ENCODE measurements at places on chromosomes 6 and 20. TPM values are rescaled to one million over a fixed set of nuclear protein-coding genes. Genes with fewer than 3 reads are reported as not detected.

GRCh38 chr6:81564470-81565068 lies 187.9 kb downstream of the TENT5A start:
- no peaks in the 10 kb centered on the region for H3K36me3 ChIP-seq
- H3K4me3 ChIP-seq, result no peak overlapping the region
- no peaks in the 10 kb centered on the region for H3K27me3 ChIP-seq

DNA sequence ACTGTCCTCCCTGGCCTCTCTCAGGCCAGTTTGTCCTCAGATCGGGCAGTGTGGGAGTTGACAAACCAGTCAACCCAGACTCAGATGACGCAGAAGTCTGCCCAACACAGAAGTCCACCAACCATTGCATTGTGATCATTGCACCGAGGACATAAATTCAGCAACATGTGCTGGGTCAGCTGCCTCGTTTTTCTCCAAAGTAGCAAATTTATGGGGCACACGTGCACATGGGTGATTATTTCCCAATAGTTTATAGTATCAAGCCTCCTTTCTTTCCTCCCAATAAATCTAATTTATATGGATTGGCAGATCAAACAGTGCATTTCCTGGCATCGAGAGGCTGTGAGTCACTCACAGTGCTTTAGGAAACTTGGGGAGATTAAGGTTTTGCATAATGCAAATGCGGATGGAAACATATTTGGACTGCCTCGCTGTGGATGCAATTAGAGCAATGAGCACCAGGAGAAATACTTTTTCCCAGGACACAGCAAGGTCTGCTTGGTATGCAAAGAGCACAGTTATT lies 413.7 kb upstream of the SULF2 start:
- no peak for DNase-seq
- no peak overlapping the region for H3K4me3 ChIP-seq
- no peaks in the 10 kb centered on the region for H3K27me3 ChIP-seq
- no peak overlapping the region for H3K27ac ChIP-seq

GRCh38 chr20:32201296-32201976 lies 6.1 kb downstream of the PLAGL2 start:
- no peaks in the 10 kb centered on the region for H3K27me3 ChIP-seq
- DNase-seq, result no peak
- H3K4me1 ChIP-seq, result peaks cover 27% of the 10 kb centered on the region
- H3K4me3 ChIP-seq, result no peak overlapping the region

GRCh38 chr6:140779991-140780596 lies 1352.6 kb upstream of the GJE1 start:
- no peaks in the 10 kb centered on the region for H3K36me3 ChIP-seq
- H3K27me3 ChIP-seq, result no peaks in the 10 kb centered on the region
- DNase-seq, result no peak

DNA sequence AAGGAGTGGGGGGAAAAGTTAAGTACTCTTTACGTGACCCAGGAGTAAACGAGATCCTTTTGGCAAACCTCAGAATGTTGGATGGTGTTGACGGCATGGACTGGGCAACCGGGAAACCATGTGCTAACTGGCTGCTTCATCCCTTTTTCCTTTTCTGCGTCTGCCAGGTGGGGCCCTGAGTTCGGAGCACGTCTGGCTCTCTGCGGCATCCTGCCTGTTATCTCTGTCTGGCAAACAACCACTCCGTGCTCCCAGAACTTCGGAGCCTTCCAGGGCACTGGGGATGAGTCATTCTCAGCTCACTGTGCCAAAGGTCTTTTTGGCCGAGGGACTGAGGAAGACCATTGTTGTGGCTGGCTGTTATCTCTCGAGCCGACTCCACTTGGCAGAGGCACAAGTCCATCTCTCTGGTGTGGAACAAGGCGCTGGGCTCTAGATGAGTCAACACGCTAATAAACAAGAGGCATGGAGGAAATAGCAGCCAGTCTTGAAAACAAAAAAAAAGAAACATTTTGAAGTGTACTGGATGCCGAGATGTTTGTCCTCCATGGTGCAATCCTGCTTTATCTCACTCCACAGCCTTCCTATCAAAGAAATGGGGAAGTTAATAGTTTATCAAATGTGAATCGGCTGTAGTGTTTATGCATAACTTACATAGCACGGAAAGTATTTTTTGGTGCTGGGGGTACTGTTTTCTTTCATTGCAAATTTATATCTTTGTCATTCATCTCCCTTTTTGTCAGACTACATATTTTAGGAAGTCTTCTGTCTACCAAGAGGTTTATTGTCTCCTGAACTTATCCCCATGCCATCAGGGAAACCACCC lies 64.6 kb upstream of the TXNDC5 start:
- no peaks in the 10 kb centered on the region for H3K36me3 ChIP-seq
- peak; percentile 94 for DNase-seq
- peaks cover 32% of the 10 kb centered on the region for H3K4me1 ChIP-seq
- H3K4me3 ChIP-seq, result peak overlapping the region; percentile 32
- H3K27ac ChIP-seq, result no peak overlapping the region

GRCh38 chr6:2468601-2468955 lies 223.2 kb upstream of the GMDS start:
- no peak for DNase-seq
- H3K27ac ChIP-seq, result no peak overlapping the region
- peaks cover 8% of the 10 kb centered on the region for H3K4me1 ChIP-seq
- no peaks in the 10 kb centered on the region for H3K36me3 ChIP-seq
- H3K27me3 ChIP-seq, result no peaks in the 10 kb centered on the region
- H3K4me3 ChIP-seq, result no peak overlapping the region

GRCh38 chr20:9353916-9354276 lies 160.5 kb upstream of the LAMP5 start:
- H3K27me3 ChIP-seq, result no peaks in the 10 kb centered on the region
- H3K4me1 ChIP-seq, result no peaks in the 10 kb centered on the region
- DNase-seq, result no peak

DNA sequence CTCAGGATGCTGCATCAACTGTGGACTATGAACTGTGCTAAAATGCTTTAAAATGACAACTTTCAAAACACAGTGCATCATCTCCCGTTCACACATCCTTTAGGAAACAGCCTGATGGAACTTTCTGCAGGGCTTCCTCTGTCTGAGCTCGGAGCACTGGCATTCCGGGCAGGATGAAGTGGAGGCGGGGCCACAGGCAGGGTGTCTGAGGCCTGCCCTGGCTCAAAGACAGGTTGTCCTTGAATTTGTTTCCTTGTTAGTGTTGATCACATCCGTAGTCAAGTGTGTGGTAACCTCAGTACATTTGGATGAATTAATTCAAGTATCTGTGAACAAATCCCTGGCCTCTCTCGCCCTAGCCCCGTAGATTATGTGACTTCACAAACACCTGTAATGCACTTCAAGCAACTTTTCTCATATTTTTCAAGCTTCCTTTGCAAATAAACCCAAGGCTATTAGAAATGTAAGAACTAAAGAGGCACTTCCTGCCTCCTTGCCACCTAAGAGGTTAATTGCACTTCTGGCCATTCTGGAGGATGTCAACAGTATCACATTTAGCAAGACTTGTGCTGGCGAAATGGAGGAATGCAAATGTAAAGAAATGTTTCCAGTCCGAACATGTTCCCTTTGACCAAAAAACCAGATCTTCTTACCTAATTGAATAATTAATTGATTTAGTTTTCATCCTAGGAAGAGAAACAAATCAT lies 3.1 kb downstream of the CD93 start:
- H3K36me3 ChIP-seq, result no peaks in the 10 kb centered on the region
- no peak for DNase-seq
- no peak overlapping the region for H3K27ac ChIP-seq

GRCh38 chr6:143528164-143528811 lies 16.8 kb upstream of the FUCA2 start:
- no peaks in the 10 kb centered on the region for H3K4me1 ChIP-seq
- H3K27ac ChIP-seq, result no peak overlapping the region
- no peaks in the 10 kb centered on the region for H3K27me3 ChIP-seq
- no peak overlapping the region for H3K4me3 ChIP-seq
- H3K36me3 ChIP-seq, result no peaks in the 10 kb centered on the region
- no peak for DNase-seq

DNA sequence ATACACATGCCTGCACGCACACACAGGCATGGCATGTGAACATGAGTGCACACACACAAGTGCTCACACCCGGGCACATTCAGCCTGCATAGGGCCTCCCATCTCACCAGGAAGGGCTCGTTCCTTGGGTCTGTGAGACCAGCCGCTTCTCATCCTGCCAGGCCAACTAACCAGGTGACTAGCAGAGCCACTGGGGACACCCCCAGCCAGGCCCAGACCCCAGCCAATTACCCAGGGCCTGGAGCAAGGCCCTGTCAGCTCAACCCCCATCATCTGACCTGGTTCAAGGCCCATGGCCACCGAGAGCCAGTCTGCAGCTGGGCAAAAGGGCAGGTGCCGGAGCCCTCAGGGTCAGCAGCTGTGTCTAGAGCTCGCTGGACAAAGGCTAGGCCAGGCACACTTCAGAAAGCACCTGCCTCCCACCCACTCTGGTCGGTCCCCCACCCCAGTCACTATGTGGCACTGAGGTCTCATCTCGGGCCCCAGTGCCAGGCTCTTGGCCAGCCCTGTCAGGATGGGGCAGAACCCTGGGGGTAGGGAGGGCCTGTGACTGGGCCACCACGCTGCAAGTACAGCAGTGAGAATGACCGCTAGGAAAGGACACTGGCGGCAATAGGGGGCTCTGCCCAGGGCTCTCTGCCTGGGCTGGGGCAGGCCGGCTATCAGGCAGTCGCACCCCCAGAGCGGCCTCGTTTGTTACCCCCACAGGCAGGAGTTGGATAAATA lies 26.8 kb upstream of the MRGBP start:
- H3K4me3 ChIP-seq, result no peak overlapping the region
- no peak overlapping the region for H3K27ac ChIP-seq
- no peak for DNase-seq
- H3K27me3 ChIP-seq, result 0 out of 2 replicates have a peak, but pooled peaks cover 5% of the 10 kb centered on the region
- H3K36me3 ChIP-seq, result no peaks in the 10 kb centered on the region

- H3K27me3 ChIP-seq, result no peaks in the 10 kb centered on the region
- no peaks in the 10 kb centered on the region for H3K4me1 ChIP-seq
- H3K36me3 ChIP-seq, result peaks cover 46% of the 10 kb centered on the region
- no peak for DNase-seq
Observed at GRCh38 chr20:47740862-47741184, 44.5 kb downstream of the SULF2 start.

GRCh38 chr6:159640322-159640721 lies 52.7 kb downstream of the SOD2 start:
- no peak for DNase-seq
- no peak overlapping the region for H3K27ac ChIP-seq
- H3K27me3 ChIP-seq, result peaks cover 5% of the 10 kb centered on the region
- no peaks in the 10 kb centered on the region for H3K4me1 ChIP-seq
- no peaks in the 10 kb centered on the region for H3K36me3 ChIP-seq
- H3K4me3 ChIP-seq, result no peak overlapping the region

GRCh38 chr6:9621276-9621675 lies 793.6 kb downstream of the TFAP2A start:
- H3K4me1 ChIP-seq, result no peaks in the 10 kb centered on the region
- no peaks in the 10 kb centered on the region for H3K27me3 ChIP-seq
- no peak overlapping the region for H3K27ac ChIP-seq
- no peaks in the 10 kb centered on the region for H3K36me3 ChIP-seq

DNA sequence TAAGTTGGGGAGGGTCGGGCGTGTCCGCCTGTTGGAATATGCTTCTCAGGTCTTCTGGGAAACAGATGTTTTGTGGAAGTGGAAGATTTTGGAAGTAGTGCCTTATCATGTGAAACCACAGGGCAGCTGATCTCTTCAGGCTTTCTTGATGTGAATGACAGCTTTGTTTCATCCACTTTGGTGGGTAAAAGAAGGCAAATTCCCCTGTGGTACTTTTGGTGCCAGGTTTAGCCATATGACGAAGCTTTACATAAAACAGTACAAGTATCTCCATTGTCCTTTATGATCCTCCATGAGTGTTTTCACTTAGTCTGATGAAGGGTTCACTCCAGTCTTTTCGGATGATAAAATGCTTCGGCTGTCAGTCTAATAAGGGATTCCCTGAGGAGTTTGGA lies 4.6 kb downstream of the IRF4 start:
- H3K27ac ChIP-seq, result no peak overlapping the region
- H3K36me3 ChIP-seq, result no peaks in the 10 kb centered on the region
- H3K4me3 ChIP-seq, result no peak overlapping the region
- DNase-seq, result no peak
- H3K27me3 ChIP-seq, result peaks cover 48% of the 10 kb centered on the region

DNA sequence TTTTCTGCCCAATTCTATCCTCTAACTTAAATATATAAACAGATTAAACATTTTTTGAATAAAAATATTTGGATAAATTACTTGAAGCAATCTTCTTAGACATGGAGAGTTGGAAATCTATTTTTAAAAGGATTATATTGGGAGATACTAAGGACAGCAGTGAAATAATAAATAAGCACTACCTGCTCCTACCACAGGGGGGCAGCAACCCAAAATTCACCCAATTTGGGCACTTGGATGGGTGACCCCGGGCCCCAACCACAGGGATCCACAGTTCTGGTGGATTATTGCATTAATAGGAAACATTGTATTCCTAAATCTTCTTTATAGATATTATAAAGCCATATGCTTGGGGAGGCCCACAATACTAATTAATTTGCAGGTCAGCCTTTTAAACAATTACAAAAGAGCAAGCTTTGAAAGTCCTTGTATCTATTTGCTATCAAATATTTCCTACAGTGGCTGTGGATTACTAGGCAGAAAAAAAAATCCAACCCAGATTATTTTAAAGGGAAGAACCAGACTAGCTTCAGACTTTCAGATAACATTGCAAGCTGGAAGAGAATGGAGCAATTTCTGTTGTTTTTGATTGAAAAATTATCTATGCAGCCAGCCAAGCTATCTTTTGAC lies 66.4 kb upstream of the PDE10A start:
- DNase-seq, result peak; percentile 2
- no peak overlapping the region for H3K27ac ChIP-seq
- peaks cover 63% of the 10 kb centered on the region for H3K27me3 ChIP-seq
- no peaks in the 10 kb centered on the region for H3K4me1 ChIP-seq

- H3K4me1 ChIP-seq, result no peaks in the 10 kb centered on the region
- H3K4me3 ChIP-seq, result no peak overlapping the region
- H3K27me3 ChIP-seq, result no peaks in the 10 kb centered on the region
- DNase-seq, result no peak
- H3K27ac ChIP-seq, result no peak overlapping the region
Observed at GRCh38 chr6:87016772-87017171, 78.1 kb downstream of the CGA start.

GRCh38 chr6:13390658-13391057 lies 62.3 kb upstream of the TBC1D7 start:
- no peak overlapping the region for H3K4me3 ChIP-seq
- no peaks in the 10 kb centered on the region for H3K36me3 ChIP-seq
- H3K4me1 ChIP-seq, result peaks cover 11% of the 10 kb centered on the region
- no peak overlapping the region for H3K27ac ChIP-seq
- no peaks in the 10 kb centered on the region for H3K27me3 ChIP-seq

Gene CRISP2
- total RNA-seq, result not detected

Gene ERVFRD-1
- not detected for total RNA-seq

Gene RIPPLY2
- not detected for total RNA-seq

Gene CD24
- total RNA-seq, result 93.4 TPM

Gene SASH1
- 35.5 TPM for total RNA-seq

Measured in PC-9 (cell line).